ENCODE measurements at places on chromosomes 12 and 14.

- DNase-seq = no peak
Observed at GRCh38 chr14:55730592-55731310, 150.7 kb downstream of the KTN1 start.

- DNase-seq = no peak
Observed at GRCh38 chr14:64821651-64822050, 58.1 kb downstream of the SPTB start.

- DNase-seq = no peak
Observed at GRCh38 chr14:105742531-105742848, 216.1 kb downstream of the TMEM121 start.

DNA sequence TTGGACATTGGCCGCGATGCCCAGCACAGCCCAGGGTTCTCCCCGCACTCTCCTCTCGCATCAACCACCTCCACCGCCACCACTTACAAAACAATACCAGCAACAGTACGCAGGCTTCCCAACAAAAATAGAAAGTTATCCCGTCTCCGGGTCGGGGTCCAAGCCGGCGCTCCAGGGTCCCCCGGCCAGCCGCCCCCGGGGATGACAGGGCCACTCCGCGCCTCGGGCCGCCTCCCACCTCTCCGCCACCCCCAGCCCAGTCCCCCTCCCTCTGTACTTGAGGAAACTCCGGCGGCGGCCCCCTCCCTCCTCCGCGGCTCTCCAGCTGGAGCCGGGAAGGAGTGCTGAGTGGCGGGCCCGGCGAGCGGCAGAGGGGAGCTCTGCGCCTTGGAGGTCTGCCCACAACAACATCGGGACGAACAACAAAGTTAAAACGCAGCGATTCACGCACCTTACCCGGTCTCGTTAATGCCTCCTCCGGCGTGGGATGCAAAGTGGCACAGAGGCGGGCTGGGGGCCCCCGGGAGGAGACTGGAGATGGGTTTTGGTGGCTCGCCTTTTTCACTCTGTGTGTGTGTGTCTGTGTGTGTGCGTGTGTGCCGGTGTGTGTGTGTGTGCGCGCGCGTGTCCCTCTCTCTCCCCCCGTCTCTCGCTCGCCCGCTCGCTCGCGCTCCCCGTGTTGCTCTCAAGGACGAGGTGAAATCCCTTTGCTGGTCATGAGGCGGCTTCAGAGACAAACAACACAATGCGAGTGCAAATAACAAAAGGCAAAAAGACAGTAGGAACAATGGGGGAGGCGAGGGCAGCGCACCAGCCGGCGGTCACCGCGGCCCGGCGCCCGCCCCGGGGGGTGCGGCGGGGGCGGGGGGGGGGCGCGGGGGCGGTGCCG is 386.8 kb downstream of the BCAT1 start:
- no peak for DNase-seq

- DNase-seq = no peak
Observed at GRCh38 chr12:19220852-19221466, 91.4 kb downstream of the PLEKHA5 start.

DNA sequence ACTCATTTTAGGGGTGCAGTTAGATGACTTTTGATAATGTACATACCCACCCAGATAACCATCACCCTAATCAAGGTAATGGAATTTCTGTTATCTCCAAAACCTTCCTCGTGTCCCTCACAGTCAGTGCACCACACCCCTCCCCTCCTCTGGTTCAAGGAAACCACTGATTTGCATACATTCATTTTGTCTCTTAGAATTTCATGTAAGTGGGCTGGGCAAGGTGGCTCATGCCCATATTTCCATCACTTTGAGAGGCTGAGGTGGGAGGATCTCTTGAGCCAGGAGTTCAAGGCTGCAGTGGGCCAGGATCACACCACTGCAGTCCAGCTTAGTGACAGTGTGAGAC is 15.7 kb downstream of the ADIPOR2 start:
- no peak for DNase-seq

DNA sequence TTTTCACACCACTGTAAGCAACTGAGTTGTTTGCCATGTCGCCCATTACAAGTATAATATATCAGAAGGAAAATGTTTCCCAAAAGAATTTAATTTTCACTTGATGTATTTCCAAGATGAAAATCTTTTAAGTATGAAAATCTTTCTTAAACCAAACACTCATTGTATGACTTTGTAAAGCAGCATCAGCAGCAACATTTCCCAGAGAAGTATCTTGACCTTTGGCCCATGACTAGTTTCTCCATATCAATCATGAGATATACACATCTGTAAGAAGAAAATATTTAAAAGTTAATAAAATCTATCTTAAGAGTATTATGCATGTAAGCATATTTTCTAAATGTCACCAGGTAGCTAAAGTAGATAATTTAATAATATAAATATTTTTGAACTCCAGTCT is 52.8 kb downstream of the ATP2B1 start:
- DNase-seq = no peak

DNA sequence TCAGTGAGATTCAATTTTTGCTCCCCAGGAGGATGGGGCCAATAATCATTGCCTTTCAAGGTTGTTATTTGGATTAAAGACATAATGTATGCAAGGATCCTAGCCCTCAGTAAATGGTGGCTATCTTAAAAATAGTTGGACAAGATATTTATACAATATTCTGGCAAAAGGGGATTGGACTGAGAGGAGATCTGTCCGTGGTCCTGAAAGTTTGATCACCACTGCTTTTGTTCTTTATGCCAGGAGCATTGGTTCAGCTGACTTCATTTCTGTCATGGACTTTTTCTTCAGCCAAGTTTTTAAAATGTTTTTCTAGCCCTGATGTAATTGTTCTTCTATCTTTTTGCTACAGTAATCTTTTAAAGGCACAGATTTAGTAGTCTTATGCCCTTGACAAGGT is 70.2 kb upstream of the TCL1A start:
- no peak for DNase-seq

DNA sequence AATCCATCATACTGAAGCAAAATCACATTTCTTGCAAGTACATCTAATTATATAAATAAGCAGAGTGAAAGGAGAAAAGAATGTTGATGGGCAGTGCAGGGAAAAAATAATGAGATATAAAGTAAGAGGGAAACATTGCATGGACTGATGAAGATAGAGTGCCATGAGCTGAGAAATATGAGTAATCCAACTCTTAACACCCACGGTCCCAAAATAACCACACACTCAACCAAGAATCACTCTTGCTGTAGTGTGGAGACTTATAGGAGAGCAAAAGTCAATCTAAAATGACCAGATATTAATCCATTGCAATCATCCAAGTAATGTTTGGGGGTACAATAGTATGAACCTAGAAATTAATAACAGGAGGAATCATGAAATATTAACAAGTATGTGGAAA is 40.2 kb downstream of the MYF5 start:
- DNase-seq = no peak

DNA sequence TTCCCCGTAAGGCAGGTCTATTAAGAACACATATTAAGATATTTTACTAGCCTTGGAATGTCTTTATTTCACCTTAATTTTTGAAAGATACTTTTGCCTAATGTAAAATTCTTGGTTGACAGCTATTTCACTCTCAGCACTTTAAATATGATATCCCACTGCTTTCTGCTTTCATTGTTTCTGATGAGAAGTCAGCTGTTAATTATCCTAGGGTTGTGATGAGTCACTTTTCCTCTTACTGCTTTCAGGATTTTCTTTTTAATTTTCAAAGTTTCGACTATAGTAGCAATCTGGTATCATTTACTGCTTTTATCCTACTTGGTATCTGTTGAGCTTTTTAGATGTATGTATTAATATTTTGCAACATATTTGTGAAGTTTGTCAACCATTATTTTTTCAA is 578.9 kb upstream of the ATP2B1 start:
- no peak for DNase-seq

DNA sequence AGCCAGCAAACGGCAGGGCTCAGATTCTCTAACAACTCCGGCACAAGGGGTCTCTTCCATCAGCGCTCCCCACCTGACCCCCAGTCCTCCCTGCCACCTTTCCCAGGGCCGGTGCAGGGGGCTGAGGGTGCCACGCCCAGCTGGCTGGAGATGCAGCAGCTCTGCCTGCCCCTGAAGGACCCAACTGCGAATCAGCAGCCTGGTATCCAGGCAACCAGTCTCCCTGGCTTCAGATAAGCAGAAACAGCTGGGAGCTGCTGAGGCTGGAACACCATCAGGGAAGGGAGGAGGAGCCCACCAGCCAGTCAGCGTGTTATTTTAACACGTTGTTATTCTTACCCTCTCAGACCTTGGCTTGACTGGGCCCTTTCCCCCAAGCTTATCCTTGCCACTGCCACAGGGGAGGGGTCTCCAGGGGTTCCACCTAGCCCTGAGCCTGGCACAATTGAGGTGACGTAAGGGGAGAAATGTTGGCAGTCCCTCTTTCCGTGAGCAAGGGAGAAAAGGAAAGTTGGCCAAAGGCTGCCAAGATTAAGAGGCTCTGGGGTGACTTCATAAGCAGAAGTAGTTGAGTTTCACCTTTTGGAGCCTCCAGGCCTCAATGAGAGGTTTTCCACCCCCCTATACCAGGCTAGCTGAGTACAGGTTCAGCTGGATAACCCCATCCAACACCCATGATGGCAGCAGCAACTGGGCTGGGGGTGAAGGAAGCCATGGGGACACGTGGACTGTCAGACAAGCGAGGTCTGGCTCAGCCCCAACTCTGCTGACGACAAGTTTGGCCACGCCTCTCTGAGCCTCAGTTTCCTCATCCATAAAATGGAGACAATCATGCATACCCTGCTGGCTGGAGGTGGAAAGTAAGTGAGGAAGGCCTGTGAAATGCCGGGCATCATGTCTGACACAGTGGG is 91.1 kb downstream of the IRF2BPL start:
- no peak for DNase-seq

DNA sequence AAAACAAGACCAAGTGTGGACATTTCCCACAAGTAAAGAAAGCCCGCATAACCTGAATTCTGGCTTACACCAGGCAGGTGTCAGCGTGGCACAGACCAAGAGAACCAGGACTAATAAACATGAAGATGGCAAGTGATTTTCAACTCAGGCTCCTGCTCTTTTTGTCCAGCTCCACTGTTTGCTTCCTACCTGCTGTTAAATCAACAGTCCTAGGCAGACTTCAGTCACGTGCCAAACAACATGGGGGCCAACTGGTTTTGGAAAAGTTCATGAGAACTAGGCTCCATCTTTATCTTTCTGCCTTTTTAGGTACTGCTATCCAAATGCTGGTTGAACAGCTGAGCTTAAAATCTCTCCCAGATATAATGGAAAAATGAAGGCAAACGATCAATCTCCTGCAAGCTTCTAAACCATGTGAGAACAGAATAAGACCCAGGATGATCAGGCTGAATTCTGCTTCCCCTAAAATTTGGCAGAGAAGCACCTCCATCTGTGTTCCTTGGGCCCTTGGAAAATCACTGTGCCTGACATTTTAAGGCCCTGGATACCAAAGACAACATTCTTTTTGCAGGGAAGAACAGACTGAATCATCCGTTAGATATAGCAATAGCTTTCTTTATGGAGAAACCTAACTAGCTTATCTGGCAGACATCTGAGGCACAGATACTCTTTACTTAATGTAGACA is 215.6 kb upstream of the USP15 start:
- DNase-seq = no peak

GRCh38 chr14:24845851-24846250 is 204.1 kb downstream of the STXBP6 start:
- no peak for DNase-seq

GRCh38 chr14:40599725-40600124 is 1007.0 kb upstream of the LRFN5 start:
- DNase-seq = no peak

DNA sequence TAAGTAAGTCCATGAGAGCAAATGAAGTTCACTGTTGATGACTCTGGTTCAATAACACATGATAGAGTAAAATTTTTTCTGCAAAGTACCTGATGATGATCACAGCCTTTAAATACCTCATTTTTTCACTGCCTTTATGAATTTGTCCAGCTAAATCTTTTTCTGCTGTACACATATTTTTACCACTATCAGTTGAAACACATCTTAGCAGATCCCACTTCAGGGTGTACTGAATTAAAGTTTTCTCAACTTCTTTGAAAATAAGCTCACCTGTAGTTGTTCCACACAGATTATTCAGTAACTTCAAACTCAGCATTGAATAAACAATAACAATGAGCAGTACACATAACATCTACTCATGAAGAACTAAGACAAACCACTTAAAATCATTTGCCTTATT is 385.9 kb downstream of the NELL2 start:
- DNase-seq = no peak

DNA sequence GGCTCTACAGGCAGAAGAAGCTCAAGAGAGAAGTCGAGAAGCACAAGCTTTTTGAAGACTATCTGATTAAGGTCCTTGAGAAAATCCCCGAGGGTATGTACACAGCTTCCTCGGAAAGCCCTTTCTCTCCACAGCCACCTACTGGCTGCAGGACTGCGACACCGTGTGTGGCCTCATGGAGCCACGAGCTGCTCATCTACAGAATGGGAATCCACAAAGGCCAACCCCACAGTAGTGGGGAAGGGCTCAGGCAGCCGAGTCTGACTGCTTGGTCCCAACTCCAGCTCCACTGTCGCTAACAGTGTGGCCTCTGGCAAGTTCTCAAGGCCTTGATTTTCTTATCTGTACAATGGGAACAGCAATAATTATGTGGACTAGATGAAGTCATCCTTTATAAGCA is 2.5 kb downstream of the CCDC197 start:
- no peak for DNase-seq

DNA sequence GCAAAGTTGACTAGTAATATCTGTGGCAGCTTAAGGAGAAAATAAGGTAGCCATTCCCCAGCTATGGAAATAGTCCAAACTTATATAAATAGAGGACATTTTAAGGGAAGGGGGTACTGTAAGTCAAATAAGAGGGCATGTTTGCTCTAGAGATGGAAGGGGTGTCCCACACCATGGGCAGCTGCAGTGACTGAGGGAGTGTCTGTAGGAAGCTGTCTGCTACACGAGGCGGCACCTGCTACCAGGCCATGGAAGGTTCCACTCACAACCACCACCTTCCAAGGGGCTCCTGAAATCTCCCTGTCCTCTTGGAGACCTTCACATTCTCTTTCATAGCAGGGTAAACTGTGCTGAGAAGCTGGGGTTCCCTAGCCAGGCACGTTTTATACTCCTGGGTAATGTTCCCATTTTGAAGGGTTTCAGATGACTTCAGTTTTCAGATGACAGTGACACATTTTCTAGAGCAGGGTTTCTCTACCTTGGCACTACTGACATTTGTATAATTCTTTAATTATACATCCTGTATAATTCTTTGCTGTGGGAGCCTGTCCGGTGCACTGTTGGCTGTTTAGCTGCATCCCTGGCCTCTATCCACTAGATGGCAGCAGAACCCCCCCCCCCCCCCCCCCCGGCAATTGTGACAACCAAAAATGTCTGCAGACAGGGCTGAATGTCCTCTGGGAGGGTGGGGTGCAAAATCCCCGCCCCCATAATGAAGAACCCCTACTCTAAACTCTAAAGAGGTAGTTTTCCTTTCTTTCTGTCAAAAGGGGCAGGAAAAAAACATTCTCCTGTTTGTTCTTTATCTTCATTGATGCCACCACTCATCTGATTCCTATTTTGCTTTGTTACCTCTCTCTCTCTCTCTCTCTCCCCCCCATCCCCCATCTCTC is 11.6 kb upstream of the SMCO2 start:
- DNase-seq = no peak

GRCh38 chr12:78698747-78699146 is 165.8 kb upstream of the SYT1 start:
- no peak for DNase-seq
